ENCODE measurements at places on chromosomes 1 and 21. TPM values are rescaled to one million over a fixed set of nuclear protein-coding genes. Genes with fewer than 3 reads are reported as not detected.

DNA sequence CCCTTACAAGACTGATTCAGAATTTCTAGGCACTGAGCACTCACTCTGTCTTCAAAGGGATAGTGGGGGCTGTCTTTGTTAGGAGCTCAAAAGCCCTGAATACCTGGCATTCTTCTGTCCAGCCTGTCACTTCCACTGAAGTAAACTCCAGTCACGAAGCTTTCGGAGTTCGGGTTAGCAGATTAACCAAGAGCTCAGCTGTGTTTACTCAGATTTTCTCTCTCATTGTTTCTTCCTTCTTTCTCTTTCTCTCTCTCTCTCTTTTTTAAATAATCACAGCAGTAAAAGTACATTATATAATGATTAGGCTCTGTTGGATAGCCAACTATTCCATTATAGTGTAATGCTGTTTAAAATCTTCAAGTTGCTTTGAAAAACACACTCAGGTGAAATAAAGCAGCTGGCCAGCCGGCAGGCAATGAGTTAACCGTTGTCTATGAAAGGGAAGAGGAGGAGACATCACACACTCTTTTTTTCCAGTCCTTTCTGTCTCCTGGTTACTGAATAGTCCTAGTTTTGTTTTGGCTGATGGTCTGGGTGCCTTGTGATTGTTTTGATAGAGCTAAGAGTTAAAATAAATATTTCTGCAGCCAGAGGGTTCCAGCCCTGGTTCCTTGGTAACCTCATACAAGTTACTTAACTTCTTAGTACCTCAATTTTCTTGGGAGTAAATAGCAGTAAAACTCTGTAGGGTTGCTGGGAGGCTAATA lies 89.8 kb downstream of the ADSS2 start:
- DNase-seq: no peak

DNA sequence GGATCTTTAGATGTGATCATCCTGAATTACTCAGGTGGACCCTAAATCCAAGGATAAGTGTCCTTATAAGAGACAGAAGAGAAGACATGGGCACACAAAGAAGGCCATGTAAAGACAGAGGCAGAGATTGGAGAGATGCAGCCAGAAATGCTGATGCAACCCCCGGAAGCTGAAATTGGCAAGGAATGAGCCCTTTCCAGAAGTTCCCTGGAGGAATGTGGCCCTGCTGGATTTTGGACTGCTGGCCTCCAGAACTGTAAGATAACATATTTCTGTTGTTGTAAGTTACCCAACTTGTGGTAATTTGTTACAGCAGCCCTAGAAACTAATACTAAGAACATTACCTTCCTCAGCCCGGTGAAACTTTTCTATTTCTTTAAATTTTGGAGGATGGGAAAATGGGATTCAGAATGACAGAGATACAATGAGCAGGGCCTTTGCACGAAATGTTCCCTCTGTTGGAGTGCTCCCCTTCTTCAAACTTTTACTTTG lies 11.2 kb upstream of the PLPP3 start:
- DNase-seq: no peak

Gene DCST1
- total RNA-seq: not detected

Gene PKP1
- total RNA-seq: 0.15 TPM

GRCh38 chr1:248758352-248758751 lies 2.8 kb upstream of the LYPD8 start:
- DNase-seq: no peak

DNA sequence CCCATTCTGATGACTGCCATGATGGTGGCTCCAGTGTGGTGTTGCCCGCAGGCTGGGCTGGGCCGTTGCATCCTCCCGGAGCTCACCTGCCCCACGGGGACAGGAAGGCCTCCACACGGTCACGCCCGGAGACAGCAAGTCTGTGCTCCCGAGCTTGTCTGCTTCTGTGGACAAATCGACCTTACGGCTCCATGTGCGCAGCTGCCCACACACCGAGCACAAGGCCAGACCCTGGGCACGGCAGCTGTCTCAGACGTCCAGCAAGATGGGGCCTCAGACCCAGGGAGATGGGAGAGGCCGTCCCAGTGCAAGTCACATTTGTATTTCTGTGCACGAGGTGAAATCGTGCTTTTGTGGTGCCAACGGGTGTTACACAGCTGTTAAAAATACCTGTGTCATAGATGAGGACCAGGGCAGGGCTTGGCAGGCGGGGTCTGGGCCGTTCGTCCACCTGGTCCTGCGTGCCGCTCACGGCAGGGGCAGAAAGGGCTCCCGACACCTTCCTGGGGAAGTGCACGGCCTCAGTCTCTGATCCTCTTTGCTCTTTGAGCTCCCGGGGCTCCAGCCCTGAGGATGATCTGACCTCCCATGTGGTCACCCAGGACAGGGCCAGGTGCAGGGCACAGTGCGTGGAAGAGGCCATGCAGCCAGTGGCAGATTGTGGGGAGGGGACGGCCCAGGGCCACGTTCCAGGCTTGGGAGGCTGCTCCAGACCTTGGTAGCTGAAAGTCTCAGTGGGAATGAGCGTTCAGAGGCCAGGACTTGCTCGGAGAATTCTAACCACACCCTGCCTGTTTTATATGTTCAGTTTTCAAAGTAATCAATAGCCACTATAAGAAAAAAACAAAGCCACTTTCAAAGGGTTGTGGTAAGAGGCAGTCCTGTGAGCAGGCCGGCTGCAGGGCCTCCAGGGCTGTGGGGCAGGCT lies 13.5 kb downstream of the COL6A1 start:
- DNase-seq: no peak

GRCh38 chr1:98336472-98337083 lies 324.9 kb upstream of the SNX7 start:
- no peak for DNase-seq

Gene S100A2
- 3.9 TPM for total RNA-seq

Gene NHLH1
- 0.05 TPM for total RNA-seq

Data from glomerular endothelial cell (primary cell).